ENCODE measurements at places on chromosomes 12 and 14.

DNA sequence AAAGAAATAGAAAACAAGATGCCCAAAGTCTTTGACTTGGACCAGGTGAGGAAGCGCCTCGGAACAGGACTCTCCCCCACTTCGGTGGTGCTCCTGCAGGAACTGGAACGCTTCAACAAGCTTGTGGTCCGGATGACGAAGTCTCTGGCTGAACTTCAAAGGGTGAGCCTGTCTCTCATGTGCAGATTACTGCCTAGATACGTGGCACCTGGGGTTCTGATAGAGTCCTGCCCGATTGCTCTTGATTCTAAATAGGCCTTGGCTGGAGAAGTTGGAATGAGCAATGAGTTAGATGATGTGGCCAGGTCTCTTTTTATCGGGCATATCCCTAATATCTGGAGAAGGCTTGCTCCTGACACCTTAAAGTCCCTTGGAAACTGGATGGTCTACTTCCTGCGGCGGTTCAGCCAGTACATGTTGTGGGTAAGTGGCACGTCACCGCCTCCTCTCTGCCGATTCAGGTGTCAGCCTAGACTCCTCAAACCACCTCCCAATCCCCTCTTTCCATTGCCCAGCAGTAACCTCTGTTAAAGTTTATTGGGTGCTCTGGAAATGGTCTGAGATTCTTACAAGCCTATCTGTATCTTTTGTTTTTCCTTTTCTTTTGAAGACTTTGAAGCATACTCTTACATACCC is 40.8 kb downstream of the CCDC92 start:
- no peak for DNase-seq

DNA sequence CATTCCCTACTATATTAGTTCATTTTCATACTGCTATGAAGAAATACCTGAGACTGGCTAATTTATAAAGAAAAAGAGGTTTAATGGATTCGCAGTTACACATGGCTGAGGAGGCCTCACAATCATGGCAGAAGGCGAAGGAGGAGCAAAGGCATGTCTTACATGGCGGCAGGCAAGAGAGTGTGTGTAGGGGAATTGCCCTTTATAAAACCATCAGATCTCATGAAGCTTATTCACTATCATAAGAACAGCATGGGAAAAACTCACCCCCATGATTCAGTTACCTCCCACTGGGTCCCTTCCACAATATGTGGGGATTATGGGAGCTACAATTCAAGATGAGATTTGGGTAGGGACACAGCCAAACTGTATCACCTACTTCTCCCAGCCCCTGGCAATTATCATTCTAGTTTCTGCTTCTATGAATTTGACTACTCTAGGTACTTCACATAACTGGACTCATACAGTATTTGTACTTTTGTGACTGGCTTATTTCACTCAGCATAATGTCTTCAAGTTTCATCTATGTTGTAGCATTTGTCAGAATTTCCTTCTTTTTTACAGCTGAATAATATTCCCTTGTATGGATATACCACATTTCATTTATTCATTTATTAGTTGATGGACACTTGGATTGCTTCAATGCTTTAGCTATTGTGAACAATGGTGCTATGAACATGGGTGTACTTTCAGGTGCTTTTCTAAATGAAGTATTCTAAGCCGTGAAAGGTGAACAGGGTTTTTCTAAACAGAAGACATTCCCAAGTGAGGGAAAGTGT is 219.5 kb upstream of the NUDT4 start:
- DNase-seq: no peak

DNA sequence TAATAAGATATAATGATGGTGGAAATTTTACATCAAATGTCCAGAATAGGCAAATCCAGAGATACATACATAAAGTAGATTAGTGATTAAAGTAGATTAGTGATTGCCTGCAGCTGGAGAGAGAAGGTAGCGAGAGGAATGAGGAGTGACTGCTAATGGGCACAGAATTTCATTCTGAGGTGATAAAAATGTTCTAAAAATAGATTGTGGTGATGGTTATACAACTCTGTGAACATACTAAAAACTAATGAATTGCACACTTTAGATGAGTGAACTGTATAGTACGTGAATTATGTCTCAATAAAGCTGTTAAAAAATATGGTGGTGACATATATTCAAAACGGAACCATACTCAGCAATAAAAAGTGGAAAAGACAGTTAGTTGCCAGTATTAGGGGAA is 41.7 kb downstream of the PPP2R5E start:
- DNase-seq: no peak

GRCh38 chr14:68711561-68712309 is 81.1 kb downstream of the ZFP36L1 start:
- DNase-seq: no peak

- DNase-seq: no peak
Observed at GRCh38 chr12:104357421-104357952, 53.9 kb downstream of the EID3 start.

DNA sequence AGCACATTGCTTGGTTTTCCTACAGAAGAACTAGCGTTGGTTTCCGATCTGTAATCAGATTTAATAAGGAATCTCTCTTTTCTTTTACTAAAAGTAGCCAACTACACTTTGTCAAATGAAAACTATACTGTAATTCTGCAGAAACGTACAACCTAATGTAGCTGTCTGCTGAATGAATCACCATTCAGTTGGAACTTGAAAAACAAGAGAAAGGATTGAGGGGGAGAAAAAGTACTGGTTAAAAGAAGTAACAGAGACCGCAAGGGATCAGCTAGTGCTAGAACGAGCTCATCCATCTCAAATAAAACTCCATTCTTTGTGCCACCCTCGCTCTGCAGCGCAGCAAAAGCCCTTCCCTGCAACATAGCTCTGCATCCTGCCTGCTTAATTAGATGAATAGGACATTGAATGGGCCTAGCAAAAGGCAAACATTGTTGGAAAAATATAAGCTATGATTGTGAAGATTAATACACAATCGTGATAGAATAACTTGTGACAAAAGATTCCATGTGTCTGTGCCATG is 2.6 kb downstream of the GARIN2 start:
- DNase-seq: no peak

GRCh38 chr14:30874120-30874998 is at the start of gene COCH:
Gene COCH (plus strand): TSS chr14:30874559. CDS start chr14:30874939, 380 bp downstream.
- DNase-seq: peak; percentile 92

DNA sequence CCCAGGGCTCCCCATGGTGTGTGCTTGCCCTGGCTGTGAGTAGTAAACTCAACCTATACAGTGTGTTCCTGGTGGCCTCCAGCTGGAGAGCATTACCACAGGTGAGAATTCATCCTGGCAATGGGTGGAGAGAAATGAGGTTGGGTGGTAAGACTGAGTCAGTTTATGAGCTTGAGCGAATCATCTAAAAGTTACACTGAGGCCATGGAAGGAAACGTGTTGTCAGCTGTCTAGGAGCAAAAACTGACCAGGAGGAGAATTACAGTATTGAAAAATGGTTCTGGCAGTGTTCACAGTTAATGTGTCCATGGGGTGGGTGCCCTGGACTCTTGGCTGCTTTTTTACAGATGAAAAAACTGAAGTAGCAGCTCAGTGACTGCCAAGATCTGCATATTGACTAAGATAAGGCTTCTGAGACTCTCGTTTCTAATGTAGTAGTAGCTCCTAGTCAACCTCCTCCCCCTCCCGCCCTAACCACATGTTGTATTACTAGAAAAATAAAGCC is 202.0 kb upstream of the AMIGO2 start:
- DNase-seq: no peak

DNA sequence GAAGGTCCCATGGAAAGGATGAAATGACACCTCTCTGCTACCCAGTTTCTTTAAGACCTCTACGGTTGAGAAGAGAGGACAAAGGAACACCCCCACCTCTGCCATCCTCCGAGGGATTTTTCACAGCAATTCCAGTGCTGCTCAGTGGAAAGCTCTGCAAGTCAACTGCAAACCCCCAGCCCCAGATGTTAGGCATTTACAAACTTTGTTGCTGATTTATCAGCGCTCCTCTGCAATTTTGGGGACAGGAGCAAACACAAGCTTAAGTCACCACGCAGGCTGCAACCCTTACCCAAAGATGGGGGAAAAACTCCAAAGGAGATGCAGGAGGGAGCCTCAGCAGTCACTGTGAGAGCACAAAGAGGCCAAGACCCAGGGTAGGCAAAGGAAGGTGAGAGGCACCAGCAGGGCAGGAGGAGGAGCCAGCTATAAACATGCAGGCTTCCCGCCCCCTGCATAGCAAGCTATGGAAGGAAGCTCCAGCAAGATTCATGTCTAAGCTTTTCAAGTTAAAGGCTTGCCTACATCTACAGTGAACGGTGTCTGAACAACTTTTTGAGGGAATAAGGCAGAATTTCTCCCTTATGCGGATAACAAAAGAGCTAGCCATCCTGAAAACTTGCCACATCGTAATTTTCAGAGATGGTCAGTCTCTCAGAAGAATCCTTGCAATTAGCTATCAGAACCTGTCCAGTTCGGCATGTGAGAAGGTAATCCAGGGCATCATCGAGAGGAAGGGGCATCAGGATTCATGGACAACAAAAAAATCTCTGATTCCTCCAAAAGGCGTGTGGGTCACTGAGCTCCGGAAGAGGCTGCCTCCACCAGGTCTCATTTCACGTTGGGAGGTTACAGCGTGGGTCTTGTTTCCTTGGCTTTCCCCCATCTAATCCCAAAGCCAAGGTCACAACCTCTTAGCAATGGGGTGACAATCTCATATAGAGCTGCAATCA is 3.9 kb downstream of the CTDSP2 start:
- DNase-seq: peak; percentile 35

DNA sequence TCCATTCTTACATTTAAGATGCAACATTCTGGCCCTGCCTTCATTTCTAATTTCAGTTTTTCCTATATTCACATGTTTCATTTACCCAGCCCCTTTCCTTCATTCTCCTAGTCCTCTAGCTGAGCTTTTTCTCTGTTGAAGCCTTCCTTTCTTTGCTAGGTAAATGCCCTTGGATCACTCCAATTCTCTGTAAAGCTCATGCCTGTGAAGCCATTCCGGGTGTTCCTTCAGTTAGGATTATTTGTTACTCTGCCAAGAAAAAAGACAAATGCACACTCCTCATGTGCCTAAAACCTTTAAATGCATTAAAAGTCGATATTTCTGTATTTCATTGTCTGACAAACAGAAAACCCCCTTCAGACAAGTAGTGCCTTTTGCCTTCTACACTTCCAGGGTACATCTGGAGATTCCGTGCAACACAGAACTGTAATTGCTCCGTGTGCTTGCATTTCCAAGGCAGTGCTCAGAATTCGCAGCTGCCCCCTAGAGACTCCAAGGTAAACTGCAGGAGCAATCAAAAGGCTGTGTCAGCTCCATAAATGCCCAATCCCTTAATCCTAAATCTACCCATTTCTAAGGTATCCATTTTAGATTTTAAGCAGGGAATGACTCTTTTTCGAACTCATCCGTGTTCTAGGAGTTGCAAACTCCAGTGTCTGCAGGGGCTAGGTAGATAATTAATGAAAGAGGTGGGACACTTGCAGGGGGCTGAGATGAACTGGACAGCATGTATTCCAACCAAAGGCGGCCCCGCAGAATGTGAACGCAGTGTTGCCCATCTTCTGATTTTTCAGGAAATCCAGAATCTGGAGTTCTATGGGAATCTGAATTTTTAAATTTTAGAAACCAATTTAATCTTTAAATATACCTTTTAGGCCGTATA is 320.2 kb downstream of the GRIN2B start:
- peak; percentile 45 for DNase-seq

DNA sequence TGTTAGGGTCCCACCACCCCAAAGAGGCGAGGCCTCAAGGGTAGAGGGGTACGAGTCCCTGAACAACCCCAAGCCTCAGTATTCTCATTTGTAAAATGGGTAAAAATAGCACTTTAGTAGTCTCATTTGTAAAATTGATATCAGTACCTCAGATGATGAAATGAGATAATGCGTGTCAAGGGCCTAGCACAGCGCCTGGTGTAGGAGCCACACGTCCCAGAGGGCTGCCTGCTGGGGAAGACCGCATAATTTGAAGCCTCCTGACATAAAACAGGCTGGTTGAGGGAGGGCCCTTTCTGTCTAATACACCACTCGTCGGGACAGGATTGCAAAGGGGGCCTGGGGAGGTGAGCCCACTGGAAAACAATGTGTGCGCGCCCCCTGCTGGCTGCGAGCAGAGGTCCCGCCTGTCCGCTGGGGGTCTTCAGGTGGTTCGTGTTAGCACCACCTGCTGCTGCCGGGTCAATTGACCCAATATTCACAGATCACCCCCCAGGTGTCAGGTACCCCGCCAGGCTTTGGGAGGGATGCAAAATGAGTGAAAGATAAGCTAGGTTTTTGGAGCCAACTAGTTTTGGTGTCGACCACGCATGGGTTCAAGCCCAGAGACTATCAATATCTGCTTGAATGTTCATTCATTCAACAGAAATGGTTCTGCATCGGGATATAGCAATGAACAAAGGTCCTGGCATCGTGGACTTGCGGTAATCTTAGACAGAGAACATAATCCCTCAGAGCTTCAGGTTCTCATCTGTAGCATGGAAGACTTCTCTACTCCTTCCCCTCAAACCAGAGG is 24.7 kb upstream of the IRF2BPL start:
- DNase-seq: peak; percentile 92

GRCh38 chr14:64186231-64187129 is 107.7 kb downstream of the ESR2 start:
- no peak for DNase-seq

GRCh38 chr12:11581179-11581755 is 68.2 kb upstream of the ETV6 start:
- peak; percentile 81 for DNase-seq

DNA sequence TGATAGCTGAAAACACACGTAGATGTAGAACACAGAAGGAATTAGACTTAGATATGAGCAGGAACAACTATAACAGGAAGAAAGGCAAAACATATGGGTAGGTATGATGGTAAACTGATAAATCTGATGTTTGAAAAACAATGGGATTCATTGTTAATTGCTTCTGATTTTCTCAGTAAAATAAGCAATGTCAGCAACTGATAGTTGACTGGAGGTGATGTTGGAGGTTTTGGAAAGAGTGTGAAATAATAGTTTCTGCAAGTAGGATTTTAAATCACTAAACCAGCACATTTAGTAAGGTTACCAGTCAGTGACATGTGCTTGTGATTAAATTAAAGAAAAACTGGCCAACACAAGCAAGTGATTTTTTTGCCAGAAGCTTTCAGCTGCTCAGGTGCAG is 123.0 kb upstream of the CPNE8 start:
- no peak for DNase-seq

GRCh38 chr12:59444932-59445331 is 150.9 kb upstream of the SLC16A7 start:
- peak; percentile 4 for DNase-seq

DNA sequence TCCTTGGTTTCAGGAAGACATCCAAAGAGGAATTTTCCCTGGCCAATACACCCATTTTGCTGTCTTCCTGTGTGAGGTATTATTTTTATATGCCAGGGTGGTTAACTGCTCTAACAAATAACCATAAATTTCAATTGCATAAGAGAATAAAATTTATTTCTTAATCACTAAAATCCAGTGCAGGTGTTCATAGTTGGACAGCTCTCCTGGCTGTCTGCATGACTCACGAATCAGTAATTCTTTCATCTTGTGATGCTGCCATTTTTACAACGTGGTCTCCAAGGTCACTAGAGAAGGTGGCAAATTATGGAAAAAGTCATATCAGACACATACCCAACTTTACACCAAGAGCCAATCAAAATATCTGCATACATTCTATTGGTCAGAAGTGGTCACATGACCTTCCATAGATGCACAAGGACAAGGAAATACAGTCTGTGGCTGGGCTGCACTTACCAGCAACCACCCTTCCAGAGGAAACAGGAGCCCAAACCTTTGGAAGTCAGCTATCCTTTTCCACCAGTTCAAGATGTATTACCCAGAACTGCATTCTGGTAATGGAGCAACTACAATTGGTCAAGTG is 193.5 kb upstream of the PLEKHG7 start:
- DNase-seq: no peak

GRCh38 chr14:78885884-78886283 is 715.7 kb downstream of the NRXN3 start:
- DNase-seq: no peak
